Fibroblast of the aortic adventitia (primary cell): ENCODE measurements at places on chromosomes 1 and 21. TPM values are rescaled to one million over a fixed set of nuclear protein-coding genes. Genes with fewer than 3 reads are reported as not detected.

Gene SUSD4
- total RNA-seq: 0.18 and 1.9 TPM in 2 replicates

Gene CCDC181
- total RNA-seq: 1.4 and 3.1 TPM in 2 replicates

Gene ST6GALNAC5
- total RNA-seq: 0.09 TPM in 1 of 2 replicates, not detected in the other

Gene PADI2
- total RNA-seq: 0.09 and 0.16 TPM in 2 replicates

Gene OR2T35
- total RNA-seq: not detected in 2 replicates

Gene TRIM67
- total RNA-seq: not detected in 2 replicates

Gene OR6K3
- total RNA-seq: not detected in 2 replicates

Gene CD1B
- not detected in 2 replicates for total RNA-seq

Gene KCNQ4
- not detected in 2 replicates for total RNA-seq

Gene CACNA1S
- total RNA-seq: not detected in 2 replicates

Gene HES5
- total RNA-seq: not detected in 2 replicates

Gene PLPPR5
- 0.09 TPM in 1 of 2 replicates, not detected in the other for total RNA-seq

Gene RHD
- total RNA-seq: not detected in 2 replicates

Gene ACADM
- total RNA-seq: 41.4 and 92.8 TPM in 2 replicates

Gene PKLR
- not detected in 2 replicates for total RNA-seq

Gene COL6A1
- 1,082 and 1,517 TPM in 2 replicates for total RNA-seq

Gene BRINP3
- 2.3 and 3.4 TPM in 2 replicates for total RNA-seq

Gene MAP10
- 1.5 and 1.9 TPM in 2 replicates for total RNA-seq

Gene OPTC
- not detected in 2 replicates for total RNA-seq

Gene BARHL2
- total RNA-seq: not detected in 2 replicates

Gene CFAP45
- total RNA-seq: 0.27 and 1.4 TPM in 2 replicates

Gene TNFRSF1B
- total RNA-seq: 7.3 and 10.7 TPM in 2 replicates

Gene LCE2A
- total RNA-seq: not detected in 2 replicates

Gene NBPF9
- total RNA-seq: 15.0 and 20.5 TPM in 2 replicates

Gene TRIM17
- total RNA-seq: 7.0 TPM in 1 of 2 replicates, not detected in the other

Gene RGS16
- total RNA-seq: 2.3 and 2.5 TPM in 2 replicates

Gene IL22RA1
- 0.09 TPM in 1 of 2 replicates, not detected in the other for total RNA-seq

Gene FLG2
- total RNA-seq: not detected in 2 replicates

Gene OXCT2
- 0.98 and 0.99 TPM in 2 replicates for total RNA-seq

Gene GUCA2B
- total RNA-seq: not detected in 2 replicates

Gene SLC9C2
- total RNA-seq: not detected in 2 replicates

Gene SYF2
- total RNA-seq: 44.7 and 227 TPM in 2 replicates

Gene ABCB10
- total RNA-seq: 13.1 and 16.8 TPM in 2 replicates

Gene AADACL4
- not detected in 2 replicates for total RNA-seq

Gene ZNF697
- 4.4 and 7.3 TPM in 2 replicates for total RNA-seq

Gene RNF186
- not detected in 2 replicates for total RNA-seq

Gene CFAP141
- total RNA-seq: not detected in 2 replicates

Gene FAM177B
- total RNA-seq: not detected in 2 replicates

Gene GSTM1
- 24.3 TPM in 1 of 2 replicates, not detected in the other for total RNA-seq

Gene RIMKLA
- total RNA-seq: 0.09 TPM in 1 of 2 replicates, not detected in the other

Gene GPA33
- total RNA-seq: not detected in 2 replicates

Gene LCA5L
- 0.65 and 3.1 TPM in 2 replicates for total RNA-seq

Gene HMCN1
- total RNA-seq: 95.4 and 106 TPM in 2 replicates

Gene GORAB
- 6.5 and 25.0 TPM in 2 replicates for total RNA-seq

Gene RNU1-3
- under 0.01 and 2,882 TPM in 2 replicates for total RNA-seq

Gene KRTAP13-2
- not detected in 2 replicates for total RNA-seq

Gene AMY1A
- total RNA-seq: not detected in 2 replicates

Gene TMCO1
- total RNA-seq: 102 and 112 TPM in 2 replicates

Gene MIS18A
- total RNA-seq: 13.3 and 18.6 TPM in 2 replicates
